Hematopoietic multipotent progenitor cell treated with erythropoietin and hydrocortisone succinate and interleukin-3 and kit ligand, for 8 days (in vitro differentiated cells): ENCODE measurements at places on chromosomes 5 and 9.

DNA sequence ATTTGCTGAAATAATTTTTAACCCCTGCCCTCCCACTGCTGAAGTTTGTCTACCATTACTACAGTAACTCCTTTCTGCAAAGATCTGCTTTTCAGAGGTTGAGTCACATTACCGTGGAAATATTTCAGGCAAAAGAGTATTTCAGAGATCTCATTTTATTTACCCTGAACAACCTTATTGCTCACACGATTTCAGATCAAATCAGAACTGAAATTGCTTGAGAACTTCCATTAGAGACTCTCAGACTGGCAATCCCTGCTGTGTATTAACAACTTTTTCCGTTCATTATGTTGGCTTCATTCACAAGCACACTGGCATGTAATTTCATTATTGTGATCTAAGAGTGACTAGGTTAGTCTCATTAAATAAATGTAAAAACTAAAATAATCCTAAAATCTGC lies 16.1 kb downstream of the NR6A1 start:
- no peak for DNase-seq

DNA sequence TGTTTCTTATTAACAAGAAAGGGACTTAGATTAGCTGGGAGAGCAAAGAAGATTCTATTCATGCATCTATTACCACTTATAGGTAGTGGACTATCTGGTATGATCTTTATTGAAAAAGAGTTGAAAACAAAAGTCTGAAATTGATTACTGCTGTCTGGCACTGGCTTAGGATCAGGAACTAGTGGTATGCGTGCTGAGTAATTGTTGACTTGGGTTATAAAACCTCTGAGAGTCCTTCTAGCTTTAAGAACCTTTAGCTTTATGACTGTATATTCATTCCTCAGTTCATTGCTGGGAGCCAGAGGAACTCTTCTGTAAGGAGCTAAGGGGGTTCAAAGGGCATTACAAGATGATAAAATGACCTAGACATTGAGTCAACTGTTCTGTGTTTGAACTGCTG lies 7.6 kb downstream of the SLC1A1 start:
- no peak for DNase-seq

DNA sequence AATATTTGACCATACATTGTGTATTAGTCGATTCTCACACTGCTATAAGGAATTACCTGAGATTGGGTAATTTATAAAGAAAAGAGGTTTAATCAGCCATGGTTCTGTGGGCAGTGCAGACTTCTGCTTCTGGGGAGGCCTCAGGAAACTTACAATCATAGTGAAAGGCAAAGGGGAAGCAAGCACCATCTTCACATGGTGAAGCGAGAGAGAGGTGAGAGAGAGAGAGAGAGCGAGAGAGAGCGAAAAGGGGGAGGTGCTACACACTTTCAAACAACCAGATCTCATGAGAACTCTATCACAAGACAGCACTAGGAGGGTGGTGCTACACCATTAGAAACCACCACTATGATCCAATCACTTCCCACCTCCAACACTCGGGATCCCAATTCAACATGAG lies 4.1 kb upstream of the GRAMD2B start:
- DNase-seq = no peak

- no peak for DNase-seq
Observed at GRCh38 chr5:89204756-89205155, 321.8 kb upstream of the MEF2C start.

DNA sequence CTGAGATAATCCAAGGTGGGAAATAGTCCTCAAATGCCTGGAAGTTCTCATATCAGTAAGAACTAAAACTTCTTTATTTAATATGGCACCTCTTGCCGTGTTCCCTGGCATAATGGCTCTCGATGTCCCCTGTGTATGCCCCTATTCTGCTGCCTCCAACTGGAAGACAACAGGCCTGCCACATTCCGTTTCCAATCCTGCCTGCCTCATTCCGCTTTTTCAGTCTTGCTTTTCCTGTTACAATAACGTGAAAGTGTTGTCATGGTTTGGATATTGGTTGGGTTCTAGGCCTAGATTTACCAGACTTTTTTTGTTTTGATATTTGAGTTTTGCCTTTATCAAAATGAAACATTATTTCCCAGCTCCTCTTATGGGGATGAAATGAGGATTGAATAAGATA lies 98.2 kb downstream of the FOCAD start:
- DNase-seq = no peak

GRCh38 chr9:71582347-71582746 lies 186.0 kb downstream of the CEMIP2 start:
- DNase-seq = no peak

- no peak for DNase-seq
Observed at GRCh38 chr9:113395000-113395861, 5.9 kb downstream of the ALAD start.

DNA sequence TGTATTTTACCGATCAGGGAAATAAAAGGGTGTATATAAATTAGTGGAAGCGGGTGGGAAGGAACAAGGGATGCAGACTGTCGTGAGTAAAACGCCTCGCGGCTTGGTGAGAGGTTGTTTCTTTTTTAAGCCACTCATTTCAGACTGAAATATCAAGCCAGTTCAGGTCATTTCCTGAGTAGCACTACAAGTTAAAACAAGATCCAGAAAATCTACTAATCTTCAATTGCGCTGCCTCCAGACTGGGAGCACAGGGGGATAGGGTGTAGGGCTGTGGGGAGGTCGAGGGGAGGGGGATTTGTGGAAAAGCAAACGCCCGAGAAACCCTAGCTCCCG lies 140.8 kb downstream of the TSSK1B start:
- DNase-seq = no peak
